CD4-positive, alpha-beta T cell (primary cell): ENCODE measurements at places on chromosomes 16 and 17. TPM values are rescaled to one million over a fixed set of nuclear protein-coding genes. Genes with fewer than 3 reads are reported as not detected.

VMO1 gene
- total RNA-seq, result not detected

CACNG3 gene
- total RNA-seq, result not detected

NTN3 gene
- not detected for total RNA-seq

KRTAP1-5 gene
- not detected for total RNA-seq

SCN4A gene
- not detected for total RNA-seq

CCL2 gene
- not detected for total RNA-seq

EME1 gene
- 0.36 TPM for total RNA-seq

PHOSPHO1 gene
- total RNA-seq, result not detected

NPB gene
- 0.20 TPM for total RNA-seq

WNT3 gene
- not detected for total RNA-seq

PPY gene
- total RNA-seq, result not detected

USH1G gene
- total RNA-seq, result not detected

FBXW10B gene
- not detected for total RNA-seq

PDILT gene
- total RNA-seq, result not detected

MLLT6 gene
- total RNA-seq, result 324 TPM

DNA sequence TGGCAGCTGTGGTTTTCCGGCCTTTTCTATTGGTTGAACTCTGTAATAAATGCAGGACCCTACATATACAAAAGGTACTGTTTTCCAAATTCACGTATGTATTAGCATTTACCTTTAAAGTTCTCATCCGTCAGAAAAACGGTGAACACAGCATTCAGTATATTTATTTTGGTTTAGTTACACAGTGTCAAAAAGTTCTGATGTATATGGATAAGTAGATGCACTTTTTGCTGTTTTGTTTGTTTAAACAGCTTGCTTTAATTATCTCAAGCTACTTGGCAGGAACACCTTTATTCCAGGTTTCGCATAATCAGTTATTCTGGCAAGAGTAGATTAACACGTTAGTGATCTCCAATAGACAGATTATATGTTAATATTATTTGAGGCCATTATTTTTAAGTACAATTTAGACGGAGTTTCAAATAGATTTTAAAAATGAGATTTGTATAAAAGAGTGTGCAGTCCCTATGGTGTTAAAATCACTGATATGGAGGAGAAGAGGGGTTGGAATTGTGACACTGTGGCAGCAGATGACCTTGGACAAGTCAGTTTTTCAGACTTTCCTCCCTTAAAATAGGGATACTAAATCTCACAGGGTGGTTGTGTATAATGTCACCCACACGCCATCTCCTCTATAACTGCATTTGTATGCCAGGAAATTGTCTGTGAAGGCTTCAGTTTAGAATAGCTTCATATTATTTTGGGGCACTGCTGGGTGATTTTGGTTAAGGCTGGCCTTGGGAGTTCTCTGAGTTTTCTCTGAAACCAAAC lies 2.1 kb downstream of the HERPUD1 start:
- H3K36me3 ChIP-seq, result peaks cover 44% of the 10 kb centered on the region
- H3K4me3 ChIP-seq, result peak overlapping the region; percentile 99
- no peak for DNase-seq
- no peaks in the 10 kb centered on the region for H3K27me3 ChIP-seq
- peaks cover 38% of the 10 kb centered on the region for H3K4me1 ChIP-seq

DNA sequence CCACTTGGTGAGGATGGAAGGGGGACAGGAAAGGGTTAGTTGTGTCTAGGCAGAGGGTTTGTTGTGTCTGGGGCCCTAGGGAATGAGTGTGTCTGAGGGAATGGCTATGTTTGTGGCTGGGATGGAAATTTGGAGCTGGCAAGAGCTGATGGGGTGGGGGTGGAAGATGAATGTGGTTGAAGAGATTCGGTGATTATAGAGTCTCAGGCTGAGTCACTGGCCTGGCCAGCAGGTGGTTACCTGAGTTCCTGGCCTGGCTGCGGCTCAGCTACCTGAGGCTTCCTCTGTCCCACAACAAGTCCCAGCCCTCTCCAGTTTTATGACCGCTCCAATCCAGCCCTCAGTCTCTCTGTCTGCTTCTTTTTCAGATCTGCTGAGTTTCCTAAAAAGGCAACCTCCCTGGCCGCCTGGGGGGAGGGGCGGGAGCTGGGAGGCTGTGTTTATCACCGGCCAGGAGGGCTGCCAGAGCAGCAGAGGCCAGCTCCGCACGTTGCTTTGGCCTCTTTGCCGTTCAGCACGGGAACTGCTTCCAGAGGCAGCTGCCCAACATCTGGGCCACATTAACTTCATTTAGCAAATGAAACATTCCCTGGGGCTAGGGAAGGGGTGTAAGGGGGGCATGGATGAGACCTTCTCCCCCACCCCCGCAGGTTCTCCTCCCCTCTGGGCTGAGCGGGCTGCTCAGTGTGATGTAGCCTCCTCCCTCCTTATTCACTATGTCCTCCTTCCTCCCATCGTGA lies 21.8 kb downstream of the ITGB3 start:
- no peak overlapping the region for H3K27ac ChIP-seq
- H3K27me3 ChIP-seq, result no peaks in the 10 kb centered on the region
- no peaks in the 10 kb centered on the region for H3K36me3 ChIP-seq
- no peaks in the 10 kb centered on the region for H3K4me1 ChIP-seq
- H3K4me3 ChIP-seq, result no peak overlapping the region
- DNase-seq, result no peak

DNA sequence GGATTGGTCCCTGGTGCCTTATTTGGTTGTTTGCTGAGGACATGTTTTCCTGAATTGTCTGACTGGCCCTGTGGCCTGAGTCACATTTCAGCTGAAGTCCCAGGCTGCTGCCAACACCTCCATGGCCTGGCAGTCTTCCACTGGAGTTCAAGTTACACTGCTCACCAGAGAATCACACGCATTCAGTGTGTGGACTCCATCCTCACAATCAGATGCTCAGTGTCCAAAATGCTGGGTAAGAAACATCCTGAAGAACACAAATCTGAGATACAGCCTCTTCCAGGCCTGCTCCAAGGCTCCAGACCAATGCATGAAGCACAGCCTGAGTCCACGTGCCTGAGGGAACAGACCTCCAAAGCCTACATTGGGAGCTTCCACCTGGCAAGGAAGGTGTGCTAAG lies 19.2 kb downstream of the CD300LB start:
- H3K4me1 ChIP-seq, result no peaks in the 10 kb centered on the region
- no peak overlapping the region for H3K4me3 ChIP-seq
- H3K27me3 ChIP-seq, result peaks cover 11% of the 10 kb centered on the region
- H3K36me3 ChIP-seq, result no peaks in the 10 kb centered on the region
- no peak for DNase-seq

DNA sequence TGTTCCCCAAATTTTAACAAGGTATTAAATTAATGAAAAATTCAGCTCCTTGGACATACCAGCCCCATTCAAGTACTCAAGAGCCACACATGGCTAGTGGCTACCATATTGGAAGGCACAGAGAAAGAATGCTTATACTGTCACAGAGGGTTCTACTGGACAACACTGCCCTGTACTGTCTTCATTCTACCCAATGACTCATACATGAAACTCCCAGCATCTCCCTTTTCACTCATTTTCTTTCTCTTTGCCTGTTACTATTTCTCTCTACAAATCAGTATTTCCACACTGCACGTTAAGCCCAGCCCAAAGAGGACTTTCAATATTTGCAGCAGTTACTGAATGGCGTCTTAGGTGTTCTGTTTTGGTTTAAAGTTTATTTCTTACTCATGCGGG lies 72.1 kb upstream of the RCVRN start:
- no peak for DNase-seq
- H3K27ac ChIP-seq, result no peak overlapping the region
- no peaks in the 10 kb centered on the region for H3K27me3 ChIP-seq
- no peaks in the 10 kb centered on the region for H3K4me1 ChIP-seq

- H3K4me3 ChIP-seq, result no peak overlapping the region
- no peak overlapping the region for H3K27ac ChIP-seq
- no peak for DNase-seq
- peaks cover 39% of the 10 kb centered on the region for H3K36me3 ChIP-seq
- peaks cover 72% of the 10 kb centered on the region for H3K4me1 ChIP-seq
These were observed 2.9 kb upstream of the P4HB start for GRCh38 chr17:81863123-81863675.

GRCh38 chr17:18857864-18858566 lies at the start of gene PRPSAP2:
TSS of gene PRPSAP2 (plus strand) at chr17:18858131. CDS start at chr17:18865834, 7,703 bp downstream.
- H3K36me3 ChIP-seq, result no peaks in the 10 kb centered on the region
- peak within 1 kb of the TSS; percentile 93 for H3K4me3 ChIP-seq
- no peaks in the 10 kb centered on the region for H3K27me3 ChIP-seq
- peaks cover 56% of the 10 kb centered on the region for H3K4me1 ChIP-seq
- H3K27ac ChIP-seq, result peak within 1 kb of the TSS; percentile 50
- peak; percentile 89 for DNase-seq

DNA sequence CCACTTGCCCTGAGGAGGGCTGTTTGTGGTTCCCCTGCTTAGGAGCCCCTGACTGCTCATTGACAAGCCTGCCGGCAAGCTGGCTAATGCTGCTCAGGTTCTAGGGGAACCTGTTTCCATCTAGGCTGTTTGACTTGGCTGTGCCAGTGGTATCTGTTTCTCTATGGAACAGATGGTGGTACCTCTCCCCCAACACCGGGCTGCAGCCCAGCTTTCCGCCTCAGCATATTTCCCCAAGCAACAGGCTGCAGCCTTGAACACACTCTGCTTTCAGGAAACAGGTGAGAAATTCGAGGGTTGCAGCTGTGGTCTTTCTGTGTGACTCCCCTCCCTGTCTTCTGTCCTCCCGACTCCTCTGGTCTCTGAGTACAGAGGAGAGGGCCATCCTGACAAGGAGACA lies 132.3 kb downstream of the TMEM132E start:
- no peaks in the 10 kb centered on the region for H3K36me3 ChIP-seq
- no peak overlapping the region for H3K27ac ChIP-seq
- H3K4me1 ChIP-seq, result no peaks in the 10 kb centered on the region
- H3K27me3 ChIP-seq, result no peaks in the 10 kb centered on the region
- DNase-seq, result no peak

- H3K4me3 ChIP-seq, result no peak overlapping the region
- no peaks in the 10 kb centered on the region for H3K27me3 ChIP-seq
- no peaks in the 10 kb centered on the region for H3K4me1 ChIP-seq
- H3K27ac ChIP-seq, result no peak overlapping the region
These were observed 139.0 kb downstream of the HS3ST3A1 start for GRCh38 chr17:13462673-13463124.

DNA sequence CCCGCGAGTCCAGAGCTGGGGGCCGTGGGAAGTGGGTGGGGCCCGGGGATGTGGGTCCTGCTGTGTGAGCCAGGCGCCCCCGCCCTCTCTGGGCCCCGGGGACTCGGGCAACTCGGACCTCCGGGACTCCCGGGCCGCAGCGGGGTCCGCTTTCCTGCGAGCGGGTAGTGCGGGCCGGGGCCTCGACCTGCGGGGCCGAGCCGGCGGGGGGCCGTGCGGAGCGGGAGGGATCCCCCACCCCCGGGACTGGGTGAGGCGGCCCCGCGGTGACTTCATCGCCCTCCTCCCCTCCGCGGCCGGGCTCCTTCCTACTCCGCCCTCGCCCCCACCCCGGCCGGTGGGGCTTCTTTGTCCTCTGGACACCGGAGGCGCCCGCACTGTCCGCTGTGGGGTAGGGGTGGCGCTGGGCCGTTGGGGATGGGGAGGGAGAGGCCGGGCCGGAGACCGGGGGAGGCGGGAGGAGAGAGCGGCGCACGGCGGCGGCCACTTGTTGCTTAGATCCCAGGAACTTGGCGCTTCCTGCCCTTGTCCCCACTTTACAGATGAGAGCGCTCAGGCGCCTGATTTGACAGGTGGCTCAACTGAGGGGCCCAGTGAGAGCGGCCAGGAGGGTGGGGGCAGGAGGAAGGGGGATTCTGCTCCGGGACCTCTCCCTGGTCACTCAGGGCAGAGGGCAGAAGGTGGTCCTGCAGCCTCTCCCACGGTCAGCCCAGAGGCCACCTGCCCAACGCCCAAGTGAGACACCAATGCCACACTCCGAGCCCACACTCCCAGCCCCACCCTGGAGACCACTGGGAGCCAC lies 874 bp downstream of the CMTM3 start:
- no peaks in the 10 kb centered on the region for H3K27me3 ChIP-seq
- no peak for DNase-seq
- H3K36me3 ChIP-seq, result peaks cover 18% of the 10 kb centered on the region
- H3K4me1 ChIP-seq, result peaks cover 52% of the 10 kb centered on the region

- H3K4me3 ChIP-seq, result peak overlapping the region; percentile 66
- H3K36me3 ChIP-seq, result no peaks in the 10 kb centered on the region
- H3K27ac ChIP-seq, result no peak overlapping the region
These were observed 1.5 kb upstream of the ESRP2 start for GRCh38 chr16:68237243-68238028.

GRCh38 chr17:83046448-83047181 lies 32.8 kb upstream of the METRNL start:
- peaks cover 27% of the 10 kb centered on the region for H3K4me1 ChIP-seq
- no peaks in the 10 kb centered on the region for H3K27me3 ChIP-seq
- peaks cover 7% of the 10 kb centered on the region for H3K36me3 ChIP-seq
- DNase-seq, result no peak
- no peak overlapping the region for H3K4me3 ChIP-seq
- no peak overlapping the region for H3K27ac ChIP-seq
